ENCODE measurements at places on chromosomes 6 and 20.

- DNase-seq, result no peak
These were observed 24.1 kb downstream of the HLA-C start for GRCh38 chr6:31247813-31248212.

- DNase-seq, result no peak
These were observed 378.8 kb upstream of the SULF2 start for GRCh38 chr20:48164034-48164433.

GRCh38 chr20:43740642-43741041 is 13.8 kb upstream of the GTSF1L start:
- DNase-seq, result no peak

GRCh38 chr6:143110996-143111395 is 50.3 kb downstream of the AIG1 start:
- no peak for DNase-seq

- no peak for DNase-seq
These were observed 2.0 kb downstream of the MUC21 start for GRCh38 chr6:30985490-30985889.

DNA sequence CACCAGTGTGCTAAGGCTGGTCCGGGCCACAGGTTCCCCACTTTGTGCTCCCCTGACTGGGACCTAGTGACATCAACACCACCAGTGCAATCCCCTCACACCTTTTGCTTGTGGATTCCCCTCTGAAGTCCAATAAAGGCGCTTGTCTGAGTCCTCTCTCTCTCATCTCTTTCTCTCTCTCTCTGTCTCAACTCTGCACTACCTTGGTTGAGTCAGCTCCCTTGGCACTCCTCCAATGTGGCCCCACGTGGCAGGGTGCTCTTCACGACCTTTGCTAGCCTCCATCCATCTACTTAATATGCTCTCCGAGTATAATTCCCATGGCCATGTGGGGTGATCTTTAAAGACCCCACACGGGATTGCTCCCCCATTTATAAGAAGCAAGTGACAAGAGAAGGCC is 385.0 kb downstream of the CD83 start:
- no peak for DNase-seq

DNA sequence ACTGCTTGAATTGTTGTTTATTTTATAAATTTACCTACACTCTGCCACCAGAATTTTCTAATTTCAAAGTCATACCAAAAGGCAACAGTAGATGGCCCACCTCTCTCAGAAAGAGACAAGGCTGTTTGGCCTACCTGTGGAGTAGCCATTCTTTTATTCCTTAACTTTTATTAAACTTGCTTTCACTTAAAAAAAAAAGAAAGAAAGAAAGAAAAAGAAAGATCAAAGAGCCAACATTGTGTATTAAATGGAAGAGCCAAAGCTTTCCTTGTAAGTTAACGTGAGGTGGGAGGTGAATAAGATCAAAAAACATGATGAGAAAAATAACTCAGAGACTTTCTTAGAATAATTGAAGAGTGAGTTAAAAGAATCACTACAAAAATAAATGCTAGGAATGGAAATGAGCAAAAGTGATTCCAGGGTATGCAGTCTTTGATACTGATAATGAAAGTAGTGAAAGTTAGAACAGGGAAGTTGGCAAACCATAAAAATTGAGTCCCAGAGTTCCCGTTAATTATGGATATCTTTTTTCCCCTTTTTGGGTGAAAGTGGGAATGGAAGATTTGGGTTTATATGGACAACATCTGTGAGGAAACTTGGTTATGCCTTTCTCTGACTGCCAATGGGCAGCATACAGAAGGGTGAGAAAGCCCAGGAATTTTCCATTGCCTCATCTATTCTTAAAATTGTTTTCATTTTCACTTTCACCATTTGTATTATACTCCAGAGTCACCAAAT is 35.9 kb upstream of the MYB start:
- DNase-seq, result no peak

- DNase-seq, result no peak
These were observed 16.8 kb upstream of the CCN2 start for GRCh38 chr6:131967948-131968347.

DNA sequence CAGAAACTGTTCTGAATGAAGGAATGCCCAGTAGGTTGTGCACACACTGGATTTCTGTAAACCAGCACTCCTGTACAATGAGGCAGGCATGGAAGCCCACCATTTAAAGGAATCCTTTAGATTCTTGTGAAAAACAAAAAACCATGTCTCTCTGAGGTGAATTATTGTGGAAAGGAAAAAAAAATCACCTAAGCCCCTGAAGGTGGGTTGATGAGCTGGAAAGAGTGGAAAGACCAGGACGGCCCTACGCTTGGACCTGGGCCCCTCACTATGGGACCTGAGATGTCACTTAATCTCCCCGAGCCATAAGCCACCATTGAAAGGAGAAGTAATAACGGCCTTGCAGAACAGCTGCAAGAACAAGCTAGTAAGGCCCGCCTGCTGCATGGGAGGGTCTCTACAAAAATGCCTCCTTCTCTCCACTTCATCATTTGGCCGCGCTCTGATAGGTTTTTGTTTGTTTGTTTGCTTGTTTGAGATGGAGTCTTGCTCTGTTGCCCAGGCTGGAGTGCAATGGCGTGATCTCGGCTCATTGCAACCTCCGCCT is 68.8 kb downstream of the RAB44 start:
- DNase-seq, result no peak

- DNase-seq, result no peak
These were observed 109.4 kb upstream of the SNX9 start for GRCh38 chr6:157713451-157714152.

DNA sequence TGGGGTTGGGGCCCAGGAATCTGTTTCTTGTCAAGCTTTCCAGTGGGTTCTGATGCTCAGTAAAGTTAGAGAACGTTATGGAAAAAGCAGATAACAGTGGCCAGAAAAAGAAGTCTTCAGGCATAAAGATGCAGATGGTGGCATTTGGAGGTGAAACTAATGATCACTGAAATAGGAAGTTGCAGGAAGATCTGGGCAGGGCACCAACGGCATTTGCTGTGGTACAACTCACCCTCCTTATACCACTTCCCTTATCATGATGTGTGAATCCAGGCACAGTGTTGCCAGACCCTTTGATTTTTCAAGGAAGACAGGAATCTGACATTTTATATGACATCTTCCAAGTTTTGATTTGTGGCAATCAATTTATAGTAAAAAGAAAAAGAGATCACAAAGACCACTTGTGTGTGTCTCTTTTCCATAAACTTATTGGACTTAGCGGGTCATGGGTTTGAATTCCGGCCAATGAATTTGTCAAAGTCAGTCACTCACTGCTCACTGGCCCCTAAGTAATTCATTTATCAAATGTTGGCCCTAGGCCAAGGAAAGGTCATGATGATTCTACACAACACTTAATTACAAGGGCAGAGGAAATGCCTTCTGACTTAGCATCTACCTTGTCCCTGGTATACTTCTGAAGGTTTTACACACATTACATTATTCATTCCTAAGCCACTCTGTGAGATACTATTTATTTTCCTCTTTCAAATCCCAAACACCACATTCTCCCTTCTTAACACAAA is 37.6 kb downstream of the LAMP5 start:
- no peak for DNase-seq

DNA sequence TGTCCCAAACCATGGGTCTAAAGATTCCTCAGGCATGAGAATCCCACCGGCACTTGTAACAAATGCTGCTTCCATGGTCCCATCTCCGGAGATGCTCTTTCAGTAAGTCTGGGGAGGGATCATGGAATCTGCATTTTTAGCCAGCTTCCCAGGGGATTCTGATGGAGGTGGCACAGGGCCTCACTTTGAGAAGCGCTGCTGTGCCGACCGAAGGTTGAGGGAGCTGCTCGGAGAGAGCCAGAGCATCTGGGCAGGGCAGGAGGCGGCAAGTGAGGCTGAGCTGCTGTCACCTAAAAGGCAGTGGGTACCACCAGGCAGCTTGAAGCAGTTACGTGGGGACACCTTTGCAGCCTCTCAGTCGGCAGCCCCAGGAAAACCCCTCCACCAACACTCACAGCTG is 100.2 kb upstream of the CDYL start:
- no peak for DNase-seq

DNA sequence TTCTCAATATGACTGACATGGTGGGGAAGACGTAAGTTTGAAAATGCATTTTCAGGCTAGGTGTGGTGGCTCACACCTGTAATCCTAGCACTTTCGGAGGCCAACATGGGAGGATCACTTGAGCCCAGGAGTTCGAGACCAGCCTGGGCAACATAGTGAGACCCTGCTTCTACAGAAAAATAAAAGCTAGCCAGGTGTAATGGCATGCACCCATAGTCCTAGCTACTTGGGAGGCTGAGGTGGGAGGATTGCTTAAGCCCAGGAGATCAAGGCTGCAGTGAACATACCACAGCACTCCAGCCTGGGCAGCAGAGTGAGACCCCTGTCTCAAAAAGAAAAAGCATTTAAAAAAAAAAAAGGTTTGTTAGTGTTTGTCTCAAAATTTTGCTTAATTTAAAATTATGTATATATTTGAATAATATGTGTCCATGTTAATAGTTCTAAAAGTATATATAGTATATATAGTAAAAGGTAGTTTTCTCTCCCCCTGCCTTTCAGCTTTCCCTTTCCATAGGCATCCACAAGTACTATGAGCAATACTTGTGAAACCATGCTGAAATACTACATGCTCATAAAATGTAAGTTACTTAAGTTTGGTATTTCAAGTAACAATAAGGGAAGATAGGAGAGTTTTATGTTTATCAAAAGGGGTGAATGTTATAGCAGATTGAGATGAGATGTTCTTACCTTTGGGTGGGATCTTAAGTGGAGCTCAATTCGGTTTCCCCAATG is 15.1 kb downstream of the PTPRA start:
- DNase-seq, result no peak

GRCh38 chr6:150133686-150134085 is 9.2 kb upstream of the PPP1R14C start:
- no peak for DNase-seq

GRCh38 chr6:144320741-144321140 is 35.6 kb downstream of the UTRN start:
- DNase-seq, result no peak

DNA sequence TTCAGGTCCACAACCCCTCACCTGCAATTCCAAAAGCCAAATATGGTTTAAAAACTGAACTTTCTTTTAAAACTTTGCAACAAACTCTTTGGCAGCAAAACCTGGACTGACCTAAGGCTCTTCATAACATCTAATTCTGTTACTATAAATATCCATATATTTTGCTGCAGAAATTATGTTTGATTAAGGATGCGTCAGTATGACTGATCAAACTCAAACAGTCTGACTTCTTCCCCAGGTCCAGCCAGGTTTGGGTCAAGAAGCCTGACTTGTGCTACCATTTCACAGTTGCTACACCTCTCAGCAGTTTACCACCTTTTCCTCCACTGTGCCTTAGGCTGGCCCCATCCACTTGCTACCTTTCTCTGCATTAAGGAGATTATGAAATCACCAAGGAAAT is 127.0 kb upstream of the DUSP22 start:
- DNase-seq, result no peak

- DNase-seq, result no peak
These were observed 57.9 kb downstream of the GJA10 start for GRCh38 chr6:89952105-89952671.
